ENCODE measurements at places on chromosomes 7 and 10.

DNA sequence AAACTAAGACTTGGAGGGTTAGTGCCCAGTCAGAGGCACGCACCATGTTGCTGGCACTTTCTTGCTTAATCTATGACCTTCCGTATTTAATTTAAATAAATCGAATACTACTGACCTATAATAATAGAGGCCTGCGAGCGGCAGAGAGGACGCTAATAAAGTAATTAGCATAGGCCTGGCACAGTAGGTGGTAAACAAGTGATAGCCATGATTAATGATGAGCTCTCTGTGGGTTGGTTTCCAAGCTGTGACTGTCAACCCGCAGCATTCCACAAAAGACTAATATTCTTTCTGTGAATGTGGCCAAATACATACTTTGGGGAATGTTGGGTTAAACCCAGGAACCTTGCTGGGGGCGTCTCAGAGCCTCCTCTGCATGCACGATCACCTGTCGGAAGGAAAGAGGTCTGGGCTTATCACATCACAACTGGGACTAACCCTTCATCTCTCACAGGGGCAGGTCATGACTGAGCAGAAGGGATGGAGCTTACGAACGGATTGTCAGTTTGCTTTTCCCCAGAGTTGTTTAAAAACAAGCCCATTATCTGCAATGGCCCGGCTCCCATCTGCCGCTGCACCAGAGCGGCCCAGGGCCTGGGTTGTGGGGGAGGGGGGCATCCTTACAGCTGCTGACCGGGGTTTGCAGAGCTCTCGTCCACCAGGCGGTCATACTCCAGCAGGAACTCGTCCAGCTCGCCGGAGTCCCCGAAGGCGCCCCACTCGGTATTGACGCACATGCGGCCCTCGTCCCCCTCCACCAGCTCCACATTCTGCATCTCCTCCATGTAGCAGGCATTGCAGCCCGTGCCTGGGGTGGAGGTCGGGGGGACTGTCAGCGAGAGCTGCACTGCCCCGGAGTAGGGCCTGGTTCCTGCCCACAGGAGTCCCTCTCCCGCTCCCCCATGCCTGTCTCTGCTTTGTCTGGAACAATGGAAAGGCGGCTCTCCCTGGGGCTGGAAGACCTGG lies 6.2 kb upstream of the MYL7 start:
- no peak for DNase-seq

GRCh38 chr10:102280397-102281101 lies 35.2 kb downstream of the GBF1 start:
- peak; percentile 60 for DNase-seq

- no peak for DNase-seq
Observed at GRCh38 chr10:133040198-133040597, 47.5 kb upstream of the ADGRA1 start.

GRCh38 chr7:101819183-101819582 lies 1.8 kb downstream of the CUX1 start:
- no peak for DNase-seq

- no peak for DNase-seq
Observed at GRCh38 chr7:110407706-110408105, 683.2 kb upstream of the LRRN3 start.

GRCh38 chr10:70583669-70584037 lies 18.9 kb downstream of the PRF1 start:
- DNase-seq: no peak

- peak; percentile 59 for DNase-seq
Observed at GRCh38 chr7:24907311-24907886, 72.6 kb downstream of the OSBPL3 start.

DNA sequence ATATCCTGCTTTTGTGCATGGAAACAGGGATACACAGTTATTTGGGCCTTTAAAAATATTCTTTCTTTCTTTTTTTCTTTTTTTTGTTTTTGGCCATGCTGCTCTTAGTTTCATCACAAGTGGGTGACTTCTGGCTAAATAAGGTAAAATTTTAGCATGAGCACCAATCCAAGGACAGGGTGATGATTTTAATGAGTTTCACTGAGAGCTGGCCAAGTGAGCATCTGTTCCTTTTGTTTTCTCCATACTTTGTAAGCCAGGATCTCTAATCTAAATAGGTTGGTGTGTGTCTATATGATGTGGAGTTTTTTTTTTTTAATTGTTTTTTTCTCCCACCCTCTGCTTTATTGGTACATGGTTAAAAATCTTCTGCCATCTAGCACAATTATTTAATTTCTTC lies 106.8 kb downstream of the POLL start:
- no peak for DNase-seq

GRCh38 chr7:114050571-114050970 lies 131.8 kb upstream of the PPP1R3A start:
- DNase-seq: no peak

- no peak for DNase-seq
Observed at GRCh38 chr10:31706464-31707092, 222.1 kb downstream of the ARHGAP12 start.

DNA sequence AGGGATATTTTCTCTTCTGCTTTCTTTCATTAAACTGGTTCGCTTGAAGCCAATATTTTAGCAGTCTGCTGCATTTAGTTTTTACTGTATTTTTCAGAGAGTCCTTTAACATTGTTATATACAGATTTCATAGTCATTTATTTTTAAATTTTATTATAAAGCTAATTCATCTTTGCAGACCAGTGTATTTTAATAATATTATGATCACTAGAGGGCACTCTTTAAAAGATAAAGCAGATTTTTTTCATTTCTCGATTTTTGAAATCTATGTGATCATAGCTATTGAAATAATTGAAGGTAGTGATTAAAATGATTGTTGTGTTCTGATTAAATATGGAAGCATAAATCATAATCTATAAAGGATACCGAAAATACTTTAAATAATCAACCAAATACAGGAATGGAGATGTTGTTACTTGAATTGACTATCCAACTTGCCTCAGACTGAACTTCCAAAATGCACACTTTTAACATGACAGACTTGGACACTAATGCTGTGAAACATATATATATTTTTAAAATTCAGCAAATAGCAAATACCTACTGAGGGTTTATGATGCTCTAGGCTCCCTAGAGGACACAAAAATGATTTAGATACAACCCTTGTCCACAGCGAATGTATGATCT lies 35.2 kb downstream of the ST7 start:
- DNase-seq: no peak

- peak; percentile 96 for DNase-seq
Observed at GRCh38 chr7:1028775-1029636, 15.3 kb upstream of the GPR146 start.

- no peak for DNase-seq
Observed at GRCh38 chr10:43227911-43228782, 38.7 kb downstream of the RASGEF1A start.

GRCh38 chr7:5231116-5231515 lies 41.1 kb downstream of the WIPI2 start:
- DNase-seq: no peak

DNA sequence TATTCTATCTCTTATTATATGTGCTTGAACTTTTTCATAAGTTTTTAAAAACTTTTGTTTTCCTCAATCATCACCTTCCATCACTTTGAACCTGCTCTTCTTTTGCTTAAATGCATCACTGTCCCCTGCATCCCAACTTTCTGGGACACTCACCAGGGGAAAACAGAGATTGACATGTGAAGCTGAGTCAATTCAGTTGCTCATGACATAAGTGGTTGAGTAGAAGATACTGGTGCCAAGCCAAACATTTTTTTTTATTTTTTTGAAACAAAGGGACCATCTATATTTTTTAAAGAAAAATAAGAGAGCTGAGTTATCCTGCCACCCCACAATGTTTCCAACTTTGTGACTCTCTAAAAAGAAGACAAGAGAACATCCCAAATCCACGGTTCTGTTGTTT lies 61.8 kb upstream of the AHR start:
- no peak for DNase-seq

- peak; percentile 77 for DNase-seq
Observed at GRCh38 chr10:73644015-73644743, 2.9 kb upstream of the MYOZ1 start.

DNA sequence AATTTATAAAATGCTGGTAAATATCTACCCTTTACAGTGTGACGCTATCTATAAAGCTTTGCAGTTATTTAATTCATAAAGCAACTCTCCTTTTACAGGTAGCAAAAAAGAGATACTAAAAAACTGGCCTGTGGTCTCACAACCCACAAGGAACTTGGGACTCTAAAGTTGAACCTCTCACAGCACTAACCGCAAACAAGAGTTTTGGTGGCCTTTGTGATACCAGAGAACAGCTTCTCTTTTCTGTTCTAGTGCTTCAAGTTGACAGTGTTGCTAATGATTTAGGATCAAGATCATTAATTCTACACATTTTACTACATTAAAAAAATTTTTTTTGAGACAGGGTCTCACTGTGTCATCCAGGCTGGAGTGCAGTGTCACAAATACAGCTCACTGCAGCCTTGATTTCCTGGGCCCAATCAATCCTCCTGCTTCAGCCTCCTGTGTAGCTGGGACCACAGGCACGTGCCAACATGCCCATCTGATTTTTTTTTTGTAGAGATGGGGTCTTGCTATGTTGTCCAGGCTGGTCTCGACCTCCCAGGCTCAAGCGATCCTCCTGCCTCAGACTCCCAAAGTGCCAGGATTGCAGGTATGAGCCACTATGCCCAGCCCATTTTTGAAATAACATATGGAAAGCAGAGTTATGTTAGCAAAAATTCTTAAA lies 56.0 kb upstream of the ST8SIA6 start:
- DNase-seq: no peak

GRCh38 chr7:51587604-51588003 lies 271.0 kb upstream of the COBL start:
- no peak for DNase-seq

- no peak for DNase-seq
Observed at GRCh38 chr10:7025296-7025695, 385.5 kb downstream of the SFMBT2 start.

DNA sequence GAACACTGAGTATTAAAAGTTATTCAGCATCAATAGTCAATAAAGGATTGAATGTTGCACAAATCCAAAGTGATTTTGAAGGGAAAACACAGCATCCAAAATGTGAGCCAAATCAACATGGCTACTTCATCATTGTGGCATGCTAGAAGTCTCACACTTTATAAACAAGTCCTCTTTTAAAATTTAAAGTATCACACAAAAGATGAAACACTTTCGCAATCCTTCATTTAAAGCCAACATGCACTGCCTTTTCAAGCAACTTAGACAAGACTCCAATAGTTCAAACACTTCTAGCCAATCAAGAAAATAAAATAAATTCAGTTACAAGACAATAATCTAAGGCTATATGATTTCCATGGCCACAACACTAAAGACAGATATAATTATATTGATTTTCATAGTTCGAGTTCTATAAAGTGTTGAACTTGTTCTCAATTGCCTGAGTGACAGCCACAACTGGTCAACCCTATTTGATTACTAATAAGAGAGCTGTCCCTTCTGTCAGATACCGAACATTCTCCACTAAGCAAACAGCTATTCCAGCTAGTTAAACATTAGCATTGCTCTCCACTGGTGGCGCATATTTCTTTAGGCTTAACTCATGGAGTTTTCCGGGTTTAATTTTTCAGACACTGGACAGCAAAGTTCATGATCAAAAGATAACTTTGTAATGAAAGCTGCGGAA lies 8.3 kb downstream of the EBF3 start:
- DNase-seq: no peak

DNA sequence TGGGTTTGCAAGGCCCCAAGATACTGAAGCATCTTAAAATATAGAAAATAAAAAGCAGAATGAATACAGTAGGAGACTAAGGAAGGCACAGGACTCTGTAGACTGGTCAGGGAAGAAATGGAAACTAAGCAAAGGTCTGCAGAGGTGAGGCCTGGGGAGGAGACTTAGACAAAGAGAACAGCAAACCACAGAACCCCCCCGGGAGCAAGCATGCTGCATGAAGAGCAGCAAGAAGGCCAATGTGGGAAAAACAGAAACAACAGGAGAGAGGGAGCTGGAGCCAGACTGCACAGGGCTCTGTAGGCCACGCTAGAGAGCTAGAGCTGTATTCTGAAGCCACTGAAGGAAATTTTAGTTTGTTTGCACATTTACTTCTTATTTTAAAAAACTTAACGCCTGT lies 45.7 kb upstream of the ARID5B start:
- DNase-seq: no peak

GRCh38 chr10:34273340-34273739 lies 541.8 kb downstream of the PARD3 start:
- no peak for DNase-seq

- DNase-seq: no peak
Observed at GRCh38 chr7:105559926-105560325, 21.4 kb downstream of the EFCAB10 start.

DNA sequence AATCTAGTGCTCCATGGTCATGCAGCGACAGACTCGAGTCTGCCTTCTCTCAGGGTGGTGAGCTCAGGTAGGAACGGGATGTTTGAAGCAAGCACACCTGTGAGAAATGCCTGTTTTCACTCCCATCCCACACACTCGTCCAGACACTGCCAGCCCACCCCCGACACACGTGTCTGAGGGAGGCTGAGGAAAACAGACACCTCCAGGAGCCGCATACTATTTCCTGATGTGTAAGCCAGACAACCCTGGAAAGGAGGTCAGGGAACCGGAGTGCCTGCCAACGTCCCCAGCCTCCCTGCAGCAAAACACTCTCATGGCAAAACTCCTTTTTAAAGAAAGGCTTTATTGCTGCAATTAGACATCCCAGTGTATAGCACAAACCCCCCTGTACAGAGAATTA lies 80.2 kb downstream of the ALOX5 start:
- DNase-seq: no peak

Measured in mesenchymal stem cell (in vitro differentiated cells and primary cell).